ENCODE measurements at places on chromosomes 2 and 18.

DNA sequence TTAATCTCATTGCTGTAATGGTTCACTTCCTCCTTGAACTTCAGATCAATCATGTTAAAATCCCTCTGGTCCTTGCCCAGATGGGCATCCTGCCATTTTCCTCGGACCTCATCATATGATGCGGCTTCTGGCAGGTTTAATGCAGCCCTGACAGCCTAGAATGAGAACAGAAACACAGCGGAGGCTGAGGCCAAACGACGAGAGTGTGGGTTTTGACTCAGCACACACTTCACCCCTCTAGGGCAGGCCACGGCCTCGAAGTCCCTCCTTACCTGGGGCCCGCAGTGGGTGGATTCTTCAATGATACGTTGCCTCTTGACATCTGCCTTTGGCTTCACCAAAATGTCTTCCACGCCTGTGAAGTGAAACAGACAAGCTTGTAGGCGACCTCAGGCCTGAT, 56.8 kb downstream of the POLR1A start:
- DNase-seq, result no peak

GRCh38 chr2:227942021-227942420, 70.6 kb downstream of the DAW1 start:
- peak; percentile 49 for DNase-seq

- no peak for DNase-seq
Observed at GRCh38 chr2:117703858-117704257, 110.6 kb upstream of the DDX18 start.

DNA sequence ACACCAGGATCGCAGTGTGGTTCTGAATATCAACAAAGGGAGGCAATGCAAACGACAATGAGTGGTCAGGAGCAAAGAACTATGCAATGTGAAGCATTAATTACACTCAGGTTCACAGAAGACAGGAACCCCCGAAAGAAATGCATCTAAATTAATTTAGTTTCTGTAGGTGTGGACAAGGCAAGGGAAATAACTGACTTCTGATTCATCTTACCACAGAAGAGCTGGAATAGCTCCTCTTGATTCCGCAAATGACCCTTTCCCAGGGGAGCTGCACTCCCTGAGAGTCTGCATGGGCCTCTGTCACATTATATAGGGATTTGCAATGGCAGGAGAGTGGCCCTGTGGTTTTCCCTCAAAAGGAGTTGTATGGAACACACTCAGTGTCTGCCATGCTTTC, 263.9 kb upstream of the APCDD1 start:
- DNase-seq, result no peak

DNA sequence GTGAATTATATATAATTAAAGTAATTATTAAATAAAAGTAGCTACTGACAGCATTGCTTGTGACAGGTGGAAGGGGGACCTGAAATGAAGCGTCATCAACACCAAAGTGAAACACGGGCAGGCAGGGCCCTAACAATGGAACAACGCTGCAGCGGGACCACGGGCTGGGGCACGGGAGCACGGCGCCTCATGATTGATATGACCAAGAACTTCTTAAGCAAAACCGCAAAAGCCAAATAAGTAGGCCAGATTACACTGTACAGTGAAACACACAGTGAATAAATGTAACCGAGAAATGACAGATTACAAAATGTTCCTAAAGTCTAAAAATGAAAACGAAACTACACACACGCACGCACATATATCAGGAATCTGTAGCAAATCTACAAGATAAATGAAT, 81.4 kb downstream of the SNTG2 start:
- no peak for DNase-seq

GRCh38 chr2:26043862-26044696, 10.2 kb downstream of the RAB10 start:
- DNase-seq, result no peak

DNA sequence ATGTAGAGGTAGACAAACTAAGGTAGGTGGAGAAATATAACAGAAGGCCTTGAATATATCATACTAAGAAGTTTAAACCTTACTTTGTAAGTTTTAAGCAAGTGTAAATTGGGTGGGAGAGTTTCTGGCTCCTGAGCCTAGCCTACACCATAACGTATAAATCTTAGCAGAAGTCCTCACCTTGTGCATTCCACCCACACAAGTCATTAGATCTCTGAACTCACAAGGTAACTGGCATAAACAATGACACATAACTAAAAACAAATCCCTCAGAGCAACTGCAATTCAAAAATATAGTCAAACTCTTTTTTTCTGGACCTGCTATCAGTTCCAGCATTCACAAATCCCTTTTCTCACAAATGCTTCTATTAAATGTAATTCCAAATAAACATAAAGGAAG, 9.4 kb downstream of the REV1 start:
- peak; percentile 22 for DNase-seq

GRCh38 chr2:39542523-39542922, 105.4 kb upstream of the MAP4K3 start:
- DNase-seq, result no peak

DNA sequence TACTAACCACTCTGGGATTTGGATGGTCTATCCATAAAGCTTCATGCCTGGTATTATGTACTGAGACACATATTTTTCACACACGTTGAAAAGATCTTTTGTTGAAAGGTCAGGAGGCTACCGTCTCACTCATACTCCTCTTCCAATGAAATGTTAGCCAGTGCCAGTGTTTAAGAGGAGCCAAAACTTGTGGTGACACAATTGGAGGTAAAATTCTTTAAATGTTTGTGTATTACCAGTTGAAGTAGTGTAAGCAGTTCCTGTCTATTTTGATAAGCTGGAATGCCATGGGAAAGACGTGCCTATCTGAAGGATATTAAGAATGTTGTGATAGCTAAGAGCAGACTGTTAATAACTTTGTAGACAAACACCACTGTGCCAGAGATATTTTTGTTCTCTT, 32.1 kb downstream of the MARCHF7 start:
- DNase-seq, result no peak

DNA sequence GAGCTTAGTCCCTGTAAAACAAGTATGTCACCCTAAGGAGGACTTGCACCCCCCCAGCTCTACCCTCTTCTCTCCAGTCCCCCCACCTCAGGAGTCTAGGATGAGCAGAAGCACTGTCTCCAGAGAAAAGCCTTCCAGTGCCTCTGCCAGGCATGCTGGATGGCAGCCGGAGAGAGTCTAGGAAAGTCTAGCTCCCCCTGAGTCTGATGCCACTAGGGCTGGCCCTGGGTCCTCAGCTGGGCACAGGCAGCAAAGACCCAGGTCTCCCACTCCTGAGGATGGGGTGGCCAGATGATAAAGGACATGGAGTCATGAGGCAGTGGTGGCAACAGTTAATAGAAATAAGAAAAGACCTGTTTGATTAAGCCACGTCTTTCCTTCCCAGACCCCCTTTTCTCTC, 225.6 kb downstream of the CYP26B1 start:
- DNase-seq, result no peak

DNA sequence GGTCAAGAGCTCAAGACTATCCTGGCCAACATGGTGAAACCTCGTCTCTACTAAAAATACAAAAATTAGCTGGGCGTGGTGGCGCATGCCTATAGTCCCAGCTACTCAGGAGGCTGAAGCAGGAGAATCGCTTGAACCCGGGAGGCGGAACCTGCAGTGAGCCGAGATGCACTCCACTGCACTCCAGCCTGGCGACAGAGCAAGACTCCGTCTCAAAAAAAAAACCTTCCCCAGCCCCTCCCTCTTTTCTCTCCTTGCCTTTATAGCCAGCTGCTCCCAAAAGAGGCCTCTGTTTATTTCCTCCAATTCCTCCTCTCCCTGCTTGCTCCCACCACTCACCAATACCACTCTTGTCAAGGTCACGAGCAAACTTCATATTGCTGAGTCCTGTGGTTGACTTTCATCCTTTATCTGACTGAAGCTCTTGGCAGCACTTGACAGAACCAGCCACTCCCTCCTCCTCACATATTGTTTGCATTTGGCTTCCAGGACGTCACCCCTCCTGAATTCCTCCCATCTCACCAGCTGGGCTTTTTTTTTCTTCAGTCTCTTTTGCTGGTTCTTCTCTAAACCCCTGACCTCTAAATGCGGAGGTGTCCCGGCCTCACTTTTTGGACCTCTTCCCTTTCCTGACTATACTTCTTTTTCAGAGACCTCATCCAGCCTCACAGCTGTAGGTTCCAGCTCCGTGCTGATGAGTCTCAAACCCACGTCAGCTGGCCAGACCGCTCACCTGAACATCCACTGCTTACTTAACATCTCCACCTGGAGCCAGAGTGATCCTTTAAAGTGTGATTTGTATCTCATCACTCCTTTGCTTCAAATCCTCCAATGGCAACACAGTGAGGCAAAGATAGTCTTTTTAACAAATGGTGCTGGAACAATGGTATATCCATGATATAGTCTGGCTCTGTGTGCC, 84.6 kb upstream of the CAB39 start:
- DNase-seq, result no peak

DNA sequence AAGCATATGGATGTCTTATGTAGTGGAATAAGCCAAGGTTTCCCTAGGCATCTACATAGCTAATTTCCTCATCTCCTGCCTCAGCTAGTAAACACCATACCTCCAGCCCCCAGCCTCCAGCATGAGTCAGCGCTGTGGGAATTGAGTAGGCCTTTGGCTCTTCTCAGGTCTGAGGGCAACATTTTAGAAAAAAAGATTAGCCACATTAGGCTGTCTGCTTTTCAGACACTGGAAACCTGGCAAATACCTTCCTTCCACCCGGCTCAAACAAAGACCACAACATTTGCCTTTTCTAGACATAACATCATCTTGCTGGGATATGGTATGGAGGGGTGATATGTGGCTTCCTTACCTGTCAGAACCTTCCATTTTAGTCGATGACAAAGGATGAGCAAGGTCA, 6.1 kb upstream of the CCDC195 start:
- no peak for DNase-seq

GRCh38 chr2:152564754-152565551, 152.3 kb downstream of the PRPF40A start:
- no peak for DNase-seq

- no peak for DNase-seq
Observed at GRCh38 chr2:979069-979928, 28.6 kb downstream of the SNTG2 start.

- no peak for DNase-seq
Observed at GRCh38 chr2:181554061-181554830, 97.1 kb downstream of the ITGA4 start.

DNA sequence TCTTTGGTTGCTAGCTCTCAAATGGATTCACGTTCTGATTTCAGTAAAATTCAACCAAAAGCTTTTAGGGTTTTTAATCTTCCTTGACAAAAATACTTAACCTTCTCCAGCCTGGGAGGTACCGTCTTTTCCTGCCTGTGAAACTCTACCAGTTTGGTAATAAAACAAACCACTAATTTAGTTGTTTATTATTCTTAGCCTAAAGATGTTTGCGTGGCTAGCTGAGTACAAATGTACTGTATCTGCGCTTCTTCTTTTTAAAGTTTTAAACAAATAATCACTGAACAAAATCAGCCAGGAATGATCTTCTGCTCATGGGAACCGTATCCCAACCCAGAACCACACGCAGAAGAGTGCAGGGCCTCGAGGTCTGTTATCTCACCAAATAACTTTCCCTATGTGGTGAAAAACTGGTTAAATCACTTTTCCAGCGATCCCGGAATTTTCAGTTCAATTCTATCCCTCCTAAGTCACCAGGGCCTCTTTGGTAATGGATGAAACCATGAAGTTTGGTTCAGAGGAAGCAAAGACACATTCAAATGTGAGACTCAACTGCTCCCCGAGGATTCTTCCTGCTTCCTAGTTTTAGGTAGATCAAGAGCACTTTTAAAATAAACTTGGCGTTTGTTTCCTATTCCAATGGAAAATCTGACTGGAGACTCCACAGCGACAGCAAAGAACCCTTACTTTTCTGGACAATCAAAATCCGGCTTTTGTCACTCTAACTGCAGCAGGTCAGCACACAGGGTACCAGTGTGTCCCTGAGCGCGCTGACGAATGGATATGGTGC, 36.1 kb downstream of the BCL2 start:
- DNase-seq, result no peak

GRCh38 chr2:164891460-164891859, 49.8 kb upstream of the COBLL1 start:
- DNase-seq, result no peak

- DNase-seq, result no peak
Observed at GRCh38 chr2:69567157-69567908, 76.2 kb downstream of the AAK1 start.

DNA sequence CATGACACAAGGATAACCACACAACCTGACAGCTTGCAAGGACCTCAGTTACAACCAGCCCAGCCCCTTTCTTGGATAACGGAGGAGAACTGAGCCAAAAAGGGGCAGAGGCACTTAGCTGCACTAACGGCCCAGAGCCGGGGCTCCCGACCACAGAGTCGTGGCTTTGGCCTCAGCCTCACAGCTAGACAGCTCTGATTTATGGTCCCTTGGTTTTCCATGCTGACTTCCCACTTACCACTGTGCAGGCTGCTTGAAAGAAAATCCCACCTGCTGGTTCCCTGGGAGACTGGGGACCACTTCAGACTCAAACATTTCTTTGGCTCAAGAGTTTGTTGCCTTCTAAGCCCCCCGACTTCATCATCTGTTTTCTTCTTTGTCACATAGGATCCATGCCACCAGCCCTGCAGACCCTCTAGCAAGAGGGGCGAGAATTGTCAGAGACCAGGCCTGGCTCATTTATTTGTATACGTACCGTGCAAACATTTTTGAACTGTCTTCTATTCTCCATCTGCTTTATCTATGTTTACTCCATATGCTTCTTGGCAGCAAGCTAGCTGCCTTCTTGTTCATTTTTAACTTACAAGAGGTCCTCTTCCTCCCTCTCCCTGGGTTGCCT, 352.6 kb upstream of the MYT1L start:
- DNase-seq, result no peak

- no peak for DNase-seq
Observed at GRCh38 chr18:389658-390357, 110.7 kb downstream of the COLEC12 start.

DNA sequence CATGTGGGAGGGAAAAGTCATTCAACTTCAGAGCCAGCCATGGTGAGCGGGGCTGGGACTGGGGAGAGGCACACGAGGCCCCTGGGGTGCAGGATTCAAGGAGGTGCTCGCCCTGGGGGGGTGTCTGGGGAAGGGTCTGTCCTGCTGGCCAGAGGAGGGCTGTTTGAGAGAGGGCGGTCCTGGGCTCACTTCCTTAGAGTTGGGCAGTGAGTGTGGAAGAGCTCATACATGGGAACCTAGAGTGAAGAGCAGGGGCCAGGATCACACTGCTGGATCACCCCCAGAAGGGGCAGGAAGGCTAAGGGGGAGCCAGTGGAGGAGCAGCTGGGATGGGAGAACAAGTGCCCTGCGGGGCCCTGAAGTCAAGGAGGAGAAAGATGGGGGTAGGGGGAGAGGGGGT, 6.5 kb downstream of the SH3BP4 start:
- DNase-seq, result no peak

DNA sequence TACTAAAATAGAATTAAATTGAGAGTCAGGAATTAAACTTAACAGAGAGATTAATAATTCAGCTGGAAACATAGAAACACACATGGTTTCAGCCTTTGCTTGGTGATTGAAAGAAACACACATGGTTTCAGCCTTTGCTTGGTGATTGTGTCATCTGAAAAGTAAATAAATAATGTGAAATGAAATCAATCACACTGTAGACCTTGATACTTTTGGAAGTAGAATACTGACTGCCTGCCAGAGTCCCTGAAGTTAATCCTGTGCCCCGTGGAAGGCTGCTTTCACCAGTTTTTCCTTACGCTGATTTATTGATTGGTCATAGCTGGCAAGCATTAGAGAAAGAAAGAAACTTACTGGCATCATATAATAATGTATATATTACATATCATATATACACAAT, 1252.7 kb upstream of the FAM98A start:
- no peak for DNase-seq

All from RKO (cell line).